ENCODE measurements at places on chromosomes 6 and 20. TPM values are rescaled to one million over a fixed set of nuclear protein-coding genes. Genes with fewer than 3 reads are reported as not detected.

KIF13A gene
- total RNA-seq, result 45.6 TPM

DNA sequence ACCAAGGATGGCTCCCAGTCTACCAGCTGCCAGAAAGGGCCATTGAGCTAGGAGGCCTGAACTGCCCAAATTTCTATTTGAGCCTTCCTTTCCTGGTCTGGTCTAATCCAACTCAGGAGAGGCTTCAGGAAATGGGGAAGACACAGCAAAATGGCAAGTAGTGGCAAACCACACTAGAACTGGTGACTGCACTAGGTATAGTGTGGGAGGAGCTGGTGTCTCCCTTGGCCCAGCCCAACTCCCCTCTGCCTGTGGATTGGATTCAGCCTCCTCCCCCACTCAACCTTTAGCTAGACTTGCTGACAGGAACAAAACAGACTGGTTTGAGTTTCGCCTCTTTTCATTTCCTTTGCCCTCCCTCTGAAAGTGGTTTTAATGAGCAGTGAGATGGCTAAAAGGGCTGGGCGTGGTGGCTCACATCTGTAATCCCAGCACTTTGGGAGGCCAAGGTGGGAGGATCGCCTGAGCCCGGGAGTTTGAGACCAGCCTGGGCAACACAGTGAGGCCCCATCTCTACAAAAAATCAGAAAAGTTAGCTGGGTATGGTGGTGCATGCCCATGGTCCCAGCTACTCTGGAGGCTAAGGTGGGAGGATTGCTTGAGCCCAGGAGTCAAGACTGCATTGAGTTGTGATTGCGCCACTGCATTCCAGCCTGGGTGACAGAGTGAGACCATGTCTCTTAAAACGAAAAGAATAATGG lies 17.5 kb downstream of the MRPS18A start:
- DNase-seq, result no peak

GRCh38 chr6:127195833-127196232 lies 70.8 kb upstream of the RNF146 start:
- no peak for DNase-seq

GRCh38 chr6:11830520-11830919 lies 51.9 kb upstream of the ADTRP start:
- DNase-seq, result no peak

GRCh38 chr20:6693178-6693807 lies 74.2 kb upstream of the BMP2 start:
- DNase-seq, result no peak

DNA sequence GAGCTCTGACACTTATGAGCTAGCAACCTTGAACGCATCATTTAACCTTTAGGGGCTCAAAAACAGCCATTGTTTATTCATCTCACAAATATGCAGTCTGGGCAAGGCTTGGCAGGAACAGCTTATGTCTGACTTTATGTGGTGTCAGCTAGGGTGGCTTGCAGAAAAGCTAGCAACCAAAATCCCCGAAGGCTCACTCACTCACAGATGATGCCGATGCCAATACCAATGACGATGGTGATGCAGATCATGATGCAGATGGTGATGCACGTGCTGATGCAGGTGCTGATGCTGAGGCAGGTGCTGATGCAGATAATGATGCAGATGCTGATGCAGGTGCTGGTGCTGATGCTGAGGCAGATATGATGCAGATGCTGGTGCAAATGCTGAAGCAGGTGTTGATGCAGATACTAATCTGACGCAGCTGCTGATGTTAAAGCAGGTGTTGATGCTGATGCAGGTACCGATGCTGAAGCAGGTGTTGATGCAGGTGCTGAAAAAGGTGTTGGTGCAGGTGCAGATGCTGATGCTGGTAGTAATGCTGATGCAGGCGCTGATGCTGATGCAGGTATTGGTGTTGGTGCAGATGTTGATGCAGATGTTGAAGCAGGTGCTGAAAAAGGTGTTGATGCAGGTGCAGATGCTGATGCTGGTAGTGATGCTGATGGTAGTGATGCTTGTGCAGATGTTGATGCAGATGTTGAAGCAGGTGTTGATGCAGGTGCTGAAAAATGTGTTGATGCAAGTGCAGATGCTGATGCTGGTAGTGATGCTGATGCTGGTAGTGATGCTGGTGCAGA lies 195.6 kb downstream of the NFATC2 start:
- no peak for DNase-seq

DNA sequence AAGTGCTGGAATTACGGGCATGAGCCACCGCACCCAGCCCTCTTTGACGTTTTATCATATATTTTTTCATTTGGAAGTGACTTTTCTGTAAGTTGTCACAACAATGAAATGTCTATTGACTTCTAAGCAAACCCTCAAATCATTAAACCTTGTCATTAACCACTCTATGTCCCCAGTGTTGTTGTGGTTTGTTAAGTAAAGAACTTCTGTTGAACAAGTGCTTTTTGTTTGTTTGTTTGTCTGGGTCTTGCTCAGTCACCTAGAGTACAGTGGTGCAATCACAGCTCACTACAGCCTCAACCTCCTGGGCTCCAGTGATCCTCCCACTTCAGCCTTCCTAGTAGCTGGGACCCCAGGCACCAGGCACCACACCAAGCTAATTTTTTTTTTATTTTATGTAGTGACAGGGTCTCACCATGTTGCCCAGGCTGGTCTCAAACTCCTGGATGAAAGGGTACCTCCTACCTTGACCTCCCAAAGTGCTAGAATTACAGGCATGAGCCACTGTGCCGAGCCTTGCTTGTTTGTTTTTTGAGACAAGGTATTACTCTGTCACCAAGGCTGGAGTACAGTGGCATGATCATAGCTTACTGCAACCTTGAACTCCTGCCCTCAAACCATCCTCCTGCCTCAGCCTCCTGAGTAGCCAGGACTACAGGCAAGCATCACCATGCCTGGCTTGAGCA lies 57.6 kb upstream of the LOC128125822 start:
- no peak for DNase-seq

RAB44 gene
- 0.32 TPM for total RNA-seq

DTD1 gene
- 18.1 TPM for total RNA-seq

GRCh38 chr6:3353939-3354338 lies 95.2 kb downstream of the PSMG4 start:
- DNase-seq, result no peak

DNA sequence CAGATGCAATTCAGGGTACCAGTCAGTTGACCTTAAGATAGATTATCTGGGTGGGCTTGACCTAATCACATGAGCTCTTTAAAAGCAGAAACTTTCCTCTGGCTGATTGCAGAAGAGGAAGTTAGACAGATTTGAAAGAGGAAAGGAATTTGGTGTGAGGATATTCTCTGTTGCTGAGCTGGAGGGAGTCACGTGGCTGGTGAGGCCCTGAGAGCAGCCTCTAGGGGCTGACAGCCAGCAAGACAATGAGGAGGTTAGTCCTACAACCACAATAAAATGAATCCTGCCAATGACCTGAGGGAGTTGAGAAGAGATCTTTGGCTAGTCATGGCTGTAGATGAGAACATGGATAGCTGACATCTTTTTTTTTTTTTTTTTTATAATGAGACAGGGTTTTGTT lies 87.0 kb upstream of the B3GAT2 start:
- DNase-seq, result no peak

DNA sequence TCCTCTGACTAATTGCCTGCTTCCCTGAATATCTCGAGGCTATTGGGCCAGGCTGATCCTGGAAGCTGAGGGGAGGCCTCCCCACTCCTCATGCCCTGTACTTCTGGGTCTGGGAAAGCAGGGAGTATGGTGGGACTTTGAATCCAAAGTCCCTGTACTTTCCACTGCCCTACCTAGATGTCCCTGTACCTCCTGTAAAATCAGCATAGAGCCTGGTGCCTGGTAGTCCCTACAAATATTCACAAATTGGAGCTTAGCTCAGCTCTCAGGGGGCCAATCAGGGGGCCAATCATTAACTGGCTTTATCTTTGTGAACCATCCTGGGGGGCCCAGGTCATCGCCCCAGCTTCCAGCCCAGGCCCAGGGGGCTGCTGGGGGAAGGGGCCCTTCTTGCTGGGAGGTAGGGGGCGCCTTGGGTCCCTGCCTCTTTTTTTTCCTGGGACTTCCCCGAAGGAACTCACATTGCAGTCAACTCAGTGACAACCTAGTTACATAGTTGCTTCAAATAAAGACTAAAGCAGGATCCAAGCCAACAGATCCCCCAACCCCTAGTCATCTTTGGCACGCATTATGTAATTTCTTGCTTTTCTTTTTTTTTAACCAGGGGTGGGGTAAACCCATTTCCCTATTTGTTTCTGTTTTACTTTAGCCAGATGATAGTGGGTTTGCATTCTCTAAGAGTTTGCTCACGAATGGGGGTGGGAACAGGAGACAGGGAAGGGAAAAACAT lies 6.9 kb upstream of the VEGFA start:
- no peak for DNase-seq

DNA sequence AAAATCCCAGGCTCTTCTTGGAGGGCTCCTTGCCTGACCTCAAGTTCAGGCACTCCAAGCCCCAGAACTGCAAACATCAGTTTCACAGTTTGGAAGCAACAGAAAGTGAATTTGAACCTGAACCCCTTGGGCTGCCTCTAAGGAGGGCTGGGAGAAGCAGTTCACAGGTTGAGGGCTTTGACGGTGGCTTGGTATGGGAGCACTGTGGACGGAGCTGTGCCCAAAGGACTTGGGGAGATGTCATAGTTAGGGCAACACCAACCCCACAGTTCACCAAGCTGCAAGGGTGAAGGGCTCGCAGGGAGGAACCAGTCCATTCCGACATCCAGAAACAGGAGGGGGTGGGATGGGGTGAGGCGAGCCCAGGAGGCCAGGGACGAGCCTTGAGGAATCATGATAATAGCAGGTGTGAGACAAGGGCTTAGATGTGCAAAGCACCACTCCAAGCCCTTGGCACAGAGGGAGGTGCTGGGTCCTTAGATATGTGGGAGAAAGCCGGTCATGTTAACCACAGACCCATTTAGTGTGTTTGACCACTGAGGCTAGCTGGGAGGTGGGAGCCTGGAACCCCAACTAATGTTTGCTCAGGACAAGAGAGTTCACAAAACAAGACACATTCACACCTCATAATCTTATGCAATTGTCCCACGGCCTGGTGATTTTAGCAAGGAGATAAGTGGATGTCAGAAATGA lies 4.3 kb downstream of the CEBPB start:
- DNase-seq, result no peak

DNA sequence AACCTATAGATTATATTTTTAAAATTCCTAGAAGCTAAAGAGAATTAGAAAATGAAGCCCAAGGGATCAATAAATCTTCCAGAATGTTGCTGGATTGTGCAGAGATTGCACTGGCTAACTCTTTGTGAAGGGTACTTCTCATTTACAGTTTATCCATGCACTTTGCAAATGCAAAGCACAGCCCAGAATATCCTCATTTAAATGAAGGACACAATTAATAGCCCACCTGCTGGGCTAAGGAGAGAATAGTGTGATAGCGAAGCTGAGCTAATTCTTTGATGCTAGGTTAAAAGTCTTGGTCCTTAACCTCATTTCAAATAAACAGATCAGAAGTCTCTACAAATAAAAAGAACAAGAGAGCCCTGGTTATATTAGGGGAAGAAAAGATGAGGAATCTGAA lies 72.5 kb downstream of the SMPDL3A start:
- no peak for DNase-seq

DNA sequence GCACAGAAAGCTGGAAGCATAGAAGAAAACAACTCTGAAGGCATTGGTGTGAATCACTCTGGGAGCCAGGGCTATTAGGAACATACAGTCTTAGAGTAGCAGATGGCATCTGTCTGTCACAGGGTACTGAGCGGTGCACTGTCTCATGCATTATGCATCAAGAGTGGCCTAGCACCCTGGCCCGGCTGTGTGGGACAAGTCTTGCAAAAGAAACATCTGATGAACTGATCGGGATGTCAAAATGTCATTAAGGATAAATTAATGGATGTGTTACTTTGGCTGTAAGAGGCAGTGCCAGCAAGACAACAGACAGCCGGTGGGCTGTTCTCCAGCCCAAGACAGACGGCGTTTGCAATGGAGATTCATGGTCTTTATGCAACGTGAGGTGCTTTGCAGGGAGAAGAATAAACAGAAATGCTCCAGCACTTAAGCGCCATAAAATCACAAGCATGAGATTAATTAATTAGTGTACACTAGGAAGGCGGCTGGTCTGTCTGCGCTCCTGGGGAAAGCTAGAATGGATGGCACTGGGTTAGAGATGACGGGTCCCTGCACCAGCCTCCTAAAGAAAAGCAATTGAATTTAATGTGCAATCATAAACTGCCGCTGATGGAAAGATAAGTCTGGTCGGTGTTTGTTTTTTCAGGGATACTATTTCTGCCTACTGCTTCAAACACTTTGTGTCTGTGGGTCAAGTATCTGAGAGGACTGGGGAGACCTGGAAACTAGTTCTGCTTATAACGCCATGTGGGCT lies 600.6 kb upstream of the CHD6 start:
- no peak for DNase-seq

- peak; percentile 82 for DNase-seq
Observed at GRCh38 chr20:6708010-6708409, 59.5 kb upstream of the BMP2 start.

LINC00237 gene
- total RNA-seq, result not detected

DNA sequence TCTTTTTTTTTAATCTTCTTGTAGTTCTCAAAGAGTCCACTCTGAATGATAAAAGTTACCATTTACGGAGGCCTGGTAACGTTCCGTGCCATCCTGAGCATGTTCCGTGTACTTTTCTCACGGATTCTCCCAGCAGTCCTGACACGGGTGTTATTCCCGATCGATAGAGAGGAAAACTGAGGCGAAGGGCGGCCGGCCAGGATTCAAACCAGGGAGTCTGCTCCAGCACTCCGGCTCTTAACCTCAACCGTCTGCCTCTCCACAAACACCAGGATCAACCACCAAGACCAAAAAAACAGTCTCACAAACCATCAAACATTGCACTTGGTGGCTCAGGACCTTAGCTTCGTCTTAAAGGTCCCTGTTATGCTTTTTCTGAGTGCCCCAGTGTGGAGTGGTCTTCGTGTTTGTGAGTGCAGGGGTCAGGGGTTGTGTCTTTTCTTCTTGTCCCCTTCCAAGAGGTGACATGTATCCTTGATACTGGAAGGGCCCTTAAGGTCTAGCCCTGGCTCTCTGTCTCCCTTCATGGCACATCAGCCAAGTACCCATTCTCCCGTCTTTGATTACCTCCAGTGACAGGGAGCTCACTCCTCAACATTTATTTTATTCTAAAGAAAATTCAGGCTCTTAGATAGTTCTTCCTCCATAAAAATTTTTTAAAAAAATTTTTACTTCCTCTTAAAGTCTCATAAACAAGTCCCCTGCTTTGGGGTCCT lies 35.1 kb downstream of the SRC start:
- DNase-seq, result no peak

DNA sequence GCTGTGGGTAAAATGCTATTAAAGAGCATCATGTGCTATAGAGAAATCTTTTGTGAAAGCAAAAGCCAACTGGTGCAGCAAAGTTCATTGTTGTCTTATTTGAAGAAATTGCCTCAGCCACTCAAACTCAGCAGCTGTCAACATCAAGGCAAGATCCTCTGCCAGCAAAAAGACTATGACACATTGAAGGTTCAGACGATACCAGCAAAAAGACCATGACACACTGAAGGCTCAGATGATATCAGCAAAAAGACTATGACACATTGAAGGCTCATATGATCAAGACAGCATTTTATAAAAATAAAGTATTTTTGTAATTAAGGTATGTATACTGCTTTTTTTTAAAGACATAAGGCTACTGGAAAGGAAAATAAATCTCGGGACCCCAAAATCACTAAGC lies 118.4 kb upstream of the RUNX2 start:
- no peak for DNase-seq
